CD4-positive, alpha-beta T cell (primary cell): ENCODE measurements at places on chromosomes 5 and 9.
A peak's percentile ranks its signal among the peaks of the same experiment; 100 is the strongest.

DNA sequence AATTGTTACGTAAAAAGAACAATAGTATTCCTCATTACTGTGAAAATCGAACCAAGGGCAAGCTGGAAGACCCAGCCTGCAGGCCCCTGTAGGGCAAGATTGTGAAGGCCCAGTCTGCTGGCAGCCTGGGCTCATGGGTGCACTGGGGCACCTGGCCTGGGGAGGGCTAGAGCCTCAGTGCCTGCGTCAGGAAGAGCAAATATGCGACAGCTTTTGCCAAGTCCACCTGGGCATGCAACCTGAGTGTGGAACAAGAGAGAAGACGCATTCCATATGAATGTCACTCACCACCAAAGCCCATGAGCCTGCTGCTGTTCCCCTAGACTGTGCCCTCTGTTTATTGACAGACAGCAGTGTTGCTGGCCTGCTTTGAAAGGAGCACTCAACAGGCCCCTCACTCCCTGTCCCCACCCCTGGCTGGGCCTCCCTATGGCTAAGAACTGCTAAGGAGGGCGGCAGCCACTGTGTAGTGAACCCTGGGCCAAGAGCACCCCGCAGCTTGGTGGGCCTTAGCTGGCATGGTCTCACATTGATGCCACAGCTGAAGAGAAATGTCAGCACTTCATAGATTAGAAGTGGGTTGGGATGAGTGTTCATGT is 28.2 kb downstream of the PSD2 start:
- no peak for DNase-seq
- no peak overlapping the region for H3K4me3 ChIP-seq
- H3K27me3 ChIP-seq: peaks cover 3% of the 10 kb centered on the region
- H3K4me1 ChIP-seq: no peaks in the 10 kb centered on the region

DNA sequence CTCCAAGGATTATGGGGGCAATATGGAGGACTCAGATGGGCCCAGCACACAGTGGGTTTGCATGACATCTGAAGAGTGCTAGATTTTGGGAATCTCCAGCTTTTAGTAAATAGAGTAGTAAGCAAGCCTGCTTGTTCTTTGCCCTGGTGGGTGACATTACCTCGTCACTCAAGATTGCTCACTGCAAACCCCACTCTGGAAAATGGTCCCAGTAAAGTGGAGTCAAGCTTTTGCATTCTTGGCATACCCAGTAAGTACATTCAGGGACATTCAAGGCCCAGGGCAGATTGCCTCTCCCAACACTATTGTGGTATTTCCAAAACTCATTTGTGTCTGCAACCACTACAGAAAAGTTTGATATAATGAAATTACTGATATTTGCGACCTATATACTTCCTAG is 118.5 kb downstream of the INVS start:
- no peak for DNase-seq
- H3K4me3 ChIP-seq: no peak overlapping the region
- H3K27ac ChIP-seq: no peak overlapping the region
- H3K27me3 ChIP-seq: no peaks in the 10 kb centered on the region
- peaks cover 6% of the 10 kb centered on the region for H3K36me3 ChIP-seq
- H3K4me1 ChIP-seq: no peaks in the 10 kb centered on the region

- H3K4me3 ChIP-seq: no peak overlapping the region
- H3K27me3 ChIP-seq: peaks cover 42% of the 10 kb centered on the region
- H3K27ac ChIP-seq: no peak overlapping the region
These were observed 4.5 kb upstream of the SEMA6A start for GRCh38 chr5:116579144-116579543.

GRCh38 chr9:109349421-109349846 is 28.6 kb upstream of the EPB41L4B start:
- no peaks in the 10 kb centered on the region for H3K4me1 ChIP-seq
- H3K4me3 ChIP-seq: no peak overlapping the region
- H3K27me3 ChIP-seq: no peaks in the 10 kb centered on the region
- DNase-seq: no peak

DNA sequence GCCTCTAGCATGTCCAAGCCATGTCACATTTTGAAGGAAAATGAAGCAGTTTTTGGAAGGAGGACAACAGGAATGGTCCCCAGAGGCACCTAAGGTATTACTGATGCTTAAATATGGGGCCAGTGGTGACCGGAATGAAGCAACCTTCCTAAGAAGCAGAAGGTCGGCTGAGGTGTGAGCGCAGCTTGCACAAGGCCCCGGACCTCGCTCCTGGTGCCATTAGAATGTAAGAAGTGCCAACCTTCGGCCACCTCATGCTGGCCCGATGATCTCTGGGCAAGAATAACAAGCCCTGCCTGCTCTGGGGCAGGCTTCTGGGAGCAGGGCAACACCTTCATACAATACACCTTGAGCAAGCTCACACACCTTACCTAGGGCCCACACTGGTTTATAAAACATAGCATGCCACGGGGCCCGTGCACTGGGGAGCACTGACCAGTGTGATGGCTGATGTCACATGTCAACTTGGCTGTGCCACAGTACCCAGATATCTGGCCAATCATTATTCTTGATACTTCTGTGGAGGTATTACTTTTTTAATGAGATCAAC is 21.9 kb downstream of the SEMA4D start:
- peaks cover 96% of the 10 kb centered on the region for H3K4me1 ChIP-seq
- H3K4me3 ChIP-seq: peak overlapping the region; percentile 51

DNA sequence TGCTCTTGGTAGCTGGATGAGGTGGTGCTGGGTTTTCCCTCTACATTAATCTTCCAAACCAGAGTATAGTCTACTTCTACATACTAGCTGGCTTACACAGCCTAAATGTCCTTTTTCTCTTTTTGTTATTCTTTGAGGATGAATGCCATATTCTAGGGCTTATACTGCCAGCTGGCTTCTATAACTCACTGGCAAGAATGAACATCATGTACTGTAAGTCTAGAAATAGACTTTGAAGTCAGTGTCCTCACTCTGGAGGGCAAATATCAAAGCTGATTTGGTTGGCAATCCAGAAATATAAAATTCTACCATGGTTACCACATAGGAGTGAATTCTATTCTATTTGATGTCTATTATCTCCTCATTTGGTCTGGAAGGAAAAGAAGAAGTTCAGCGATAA is 251.7 kb upstream of the TYRP1 start:
- H3K27ac ChIP-seq: no peak overlapping the region
- no peaks in the 10 kb centered on the region for H3K36me3 ChIP-seq
- no peaks in the 10 kb centered on the region for H3K27me3 ChIP-seq
- H3K4me3 ChIP-seq: no peak overlapping the region

DNA sequence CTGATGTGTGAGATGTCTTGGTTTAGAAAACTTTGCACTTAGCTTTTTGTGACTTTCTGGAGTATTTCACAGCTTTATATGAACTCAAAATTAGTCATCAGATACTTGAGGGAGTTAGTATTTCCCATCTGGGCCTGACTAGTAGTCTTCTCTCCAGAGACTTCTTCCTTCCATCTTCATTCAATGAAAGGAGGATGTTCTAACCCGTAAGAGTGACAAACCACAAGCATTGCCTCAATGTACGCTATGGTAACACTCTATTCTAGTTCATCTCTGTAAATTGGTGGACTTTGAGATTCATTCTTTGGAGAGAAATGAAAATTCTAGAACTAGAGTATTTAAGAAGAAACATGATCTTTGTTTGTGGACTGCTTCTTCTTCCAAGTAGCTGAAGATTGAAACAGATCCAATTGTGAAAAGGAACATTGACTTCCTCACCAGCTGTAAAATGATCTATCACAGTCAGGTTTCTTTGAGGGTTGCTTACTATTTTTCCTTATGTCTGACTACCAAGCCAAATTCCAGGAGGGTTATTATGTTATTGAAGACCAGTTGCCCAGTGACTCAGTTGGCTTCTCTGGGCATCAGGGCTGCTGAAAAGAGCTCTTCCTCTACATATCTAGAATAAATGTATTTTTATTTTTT is 157.6 kb downstream of the SLC12A2 start:
- H3K36me3 ChIP-seq: no peaks in the 10 kb centered on the region
- no peak overlapping the region for H3K4me3 ChIP-seq
- H3K27me3 ChIP-seq: peaks cover 4% of the 10 kb centered on the region

DNA sequence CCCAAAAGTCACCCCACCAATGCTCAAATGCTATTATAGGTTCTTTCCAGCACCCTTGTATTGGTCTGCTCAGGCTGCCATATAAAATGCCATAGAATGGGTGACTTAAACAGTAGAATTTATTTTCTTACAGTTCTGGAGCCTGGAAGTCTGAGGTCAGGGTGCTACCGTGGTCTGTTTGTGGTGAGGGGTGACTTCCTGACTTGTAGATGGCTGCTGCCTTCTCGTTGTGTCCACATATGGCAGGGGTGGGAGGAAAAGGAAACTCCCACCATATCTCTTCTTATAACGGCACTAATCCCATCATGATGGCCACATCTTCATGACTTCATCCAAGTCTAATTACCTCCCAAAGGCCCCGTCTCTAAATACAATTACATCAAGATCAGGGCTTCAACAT is 257.8 kb upstream of the TARS1 start:
- no peak for DNase-seq
- no peak overlapping the region for H3K27ac ChIP-seq
- no peak overlapping the region for H3K4me3 ChIP-seq
- no peaks in the 10 kb centered on the region for H3K27me3 ChIP-seq
- H3K4me1 ChIP-seq: no peaks in the 10 kb centered on the region

GRCh38 chr9:81565609-81566008 is 123.7 kb downstream of the TLE1 start:
- no peaks in the 10 kb centered on the region for H3K27me3 ChIP-seq
- DNase-seq: no peak
- H3K4me1 ChIP-seq: no peaks in the 10 kb centered on the region
- no peaks in the 10 kb centered on the region for H3K36me3 ChIP-seq
- H3K4me3 ChIP-seq: no peak overlapping the region

- no peak for DNase-seq
- H3K4me3 ChIP-seq: no peak overlapping the region
- no peak overlapping the region for H3K27ac ChIP-seq
- H3K27me3 ChIP-seq: no peaks in the 10 kb centered on the region
- peaks cover 25% of the 10 kb centered on the region for H3K4me1 ChIP-seq
- no peaks in the 10 kb centered on the region for H3K36me3 ChIP-seq
These were observed 9.0 kb upstream of the SUSD3 start for GRCh38 chr9:93049491-93049890.

DNA sequence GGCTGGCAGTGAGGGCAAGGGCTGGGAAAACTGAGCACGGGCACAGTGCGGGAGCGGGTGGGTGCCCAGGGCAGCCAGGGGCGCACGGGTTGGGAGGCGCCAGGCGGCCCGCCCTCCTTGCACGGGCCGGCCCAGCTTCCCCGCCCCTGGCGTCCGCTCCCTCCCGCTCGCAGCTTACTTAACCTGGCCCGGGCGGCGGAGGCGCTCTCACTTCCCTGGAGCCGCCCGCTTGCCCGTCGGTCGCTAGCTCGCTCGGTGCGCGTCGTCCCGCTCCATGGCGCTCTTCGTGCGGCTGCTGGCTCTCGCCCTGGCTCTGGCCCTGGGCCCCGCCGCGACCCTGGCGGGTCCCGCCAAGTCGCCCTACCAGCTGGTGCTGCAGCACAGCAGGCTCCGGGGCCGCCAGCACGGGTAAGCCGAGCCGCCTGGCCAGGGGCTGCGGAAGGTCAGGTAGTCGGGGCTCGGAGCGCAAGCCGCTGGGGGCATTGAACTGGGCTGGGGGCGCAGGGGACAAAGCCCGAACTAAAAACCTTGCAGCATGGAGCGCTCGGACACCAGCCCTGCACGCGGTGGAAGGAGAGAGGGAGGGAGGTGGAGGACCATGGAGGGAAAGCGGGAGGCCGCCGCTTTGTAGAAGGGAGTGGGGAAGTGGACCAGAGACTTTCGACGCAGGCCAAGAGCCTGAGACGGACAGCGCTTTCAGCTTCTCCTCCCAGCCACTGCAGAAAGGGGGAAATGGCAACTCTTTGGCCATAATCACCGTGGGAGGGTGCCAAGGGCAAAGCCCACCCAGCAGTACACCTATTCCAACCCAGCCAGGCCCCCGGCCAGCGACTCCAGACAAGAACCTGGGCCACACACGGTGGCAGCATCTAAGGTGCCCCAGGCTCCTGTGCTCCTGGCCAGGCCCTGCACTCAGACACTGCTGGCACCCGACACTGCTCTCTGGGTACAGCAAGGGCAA is at the start of gene TGFBI:
TGFBI (plus strand) TSS at position 207 of the 961 bp plus-strand sequence; CDS start at position 275, 68 bp downstream.
- no peak for DNase-seq
- peaks cover 31% of the 10 kb centered on the region for H3K4me1 ChIP-seq
- H3K27ac ChIP-seq: no peak within 1 kb of the TSS
- peaks cover 22% of the 10 kb centered on the region for H3K27me3 ChIP-seq
- H3K4me3 ChIP-seq: peak within 1 kb of the TSS; percentile 45

GRCh38 chr5:68999181-68999580 is 94.6 kb upstream of the SLC30A5 start:
- no peak overlapping the region for H3K4me3 ChIP-seq
- H3K27ac ChIP-seq: no peak overlapping the region
- no peak for DNase-seq
- H3K27me3 ChIP-seq: no peaks in the 10 kb centered on the region
- H3K4me1 ChIP-seq: no peaks in the 10 kb centered on the region

DNA sequence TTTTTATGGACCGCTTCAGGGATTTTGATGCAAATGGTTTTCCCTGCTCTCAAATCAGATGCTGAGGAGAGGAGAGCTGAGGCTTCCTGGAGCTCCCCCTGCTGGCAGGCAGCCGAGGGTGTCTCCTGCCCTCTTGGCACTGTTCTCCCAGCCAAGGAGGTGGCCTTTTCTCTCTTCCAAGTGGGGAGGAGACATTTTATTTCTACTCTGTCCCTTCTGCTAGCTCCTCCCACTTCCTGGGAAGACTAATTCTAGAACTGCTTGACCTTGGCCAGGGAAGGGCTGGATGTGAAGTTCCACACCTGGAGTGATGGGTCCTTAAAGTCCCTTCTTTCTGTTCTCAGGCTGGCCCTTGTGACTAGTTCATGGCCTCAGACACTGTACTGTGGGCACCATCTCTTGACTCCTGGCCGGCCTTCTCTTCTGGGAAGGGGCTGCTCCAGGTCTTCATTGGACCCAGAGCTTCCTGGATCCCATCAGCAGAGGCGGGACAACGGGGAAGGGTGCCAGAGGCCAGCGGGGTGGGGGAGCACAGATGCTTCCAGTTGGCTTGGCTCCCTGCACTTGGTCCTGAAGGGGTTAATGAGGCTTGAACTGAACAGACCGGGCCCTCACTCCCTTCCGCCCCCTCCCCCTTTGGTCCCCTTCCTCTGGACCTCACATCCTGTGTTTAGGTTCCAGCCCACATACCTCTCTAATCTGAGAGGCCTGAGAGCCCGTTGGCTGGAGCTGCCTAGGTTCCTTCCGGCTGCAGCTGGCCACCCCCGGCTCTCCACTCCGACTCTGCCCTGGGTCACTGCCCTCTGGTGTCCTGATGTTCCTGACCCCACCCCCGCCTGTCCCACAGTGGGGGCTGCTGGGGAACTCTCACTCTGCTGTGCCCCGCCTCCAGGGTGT is 32.1 kb downstream of the PTPA start:
- H3K4me1 ChIP-seq: peaks cover 44% of the 10 kb centered on the region
- no peak overlapping the region for H3K27ac ChIP-seq
- H3K4me3 ChIP-seq: no peak overlapping the region
- H3K27me3 ChIP-seq: no peaks in the 10 kb centered on the region
- peaks cover 38% of the 10 kb centered on the region for H3K36me3 ChIP-seq
- peak; percentile 64 for DNase-seq
